Erythroblast (primary cell): ENCODE measurements at places on chromosomes 12 and 14.
A peak's percentile ranks its signal among the peaks of the same experiment; 100 is the strongest.

GRCh38 chr12:53670971-53671370 is 4.9 kb downstream of the ATP5MC2 start:
- no peak for DNase-seq

DNA sequence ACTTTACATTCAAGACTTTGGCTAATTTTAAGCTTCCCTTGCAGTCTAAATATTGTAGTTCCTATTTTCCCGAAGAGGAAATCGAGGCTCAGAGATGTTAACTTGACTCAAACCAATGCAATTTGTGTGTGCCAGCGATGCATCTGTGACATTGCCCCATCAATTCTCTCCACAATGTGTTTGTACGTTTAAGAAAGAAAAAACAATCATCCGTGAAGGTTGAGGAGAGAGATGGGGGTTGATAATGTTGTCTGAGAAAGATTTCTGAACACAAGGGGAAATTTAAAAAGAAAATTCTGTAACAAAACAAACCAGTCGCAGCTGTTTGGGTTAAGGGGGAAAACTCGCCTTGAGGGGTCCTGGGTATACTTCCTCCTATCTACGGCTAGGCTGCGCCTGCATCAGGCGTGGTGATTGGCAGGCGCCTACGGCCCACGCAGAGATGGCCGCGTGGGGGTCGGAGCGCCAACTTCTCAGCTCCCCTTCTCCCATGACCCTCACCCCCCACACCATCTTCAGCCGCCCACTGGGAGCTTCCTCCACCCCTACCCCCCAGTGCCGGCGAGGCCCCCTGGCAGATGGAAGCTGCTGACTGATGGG is 12.3 kb downstream of the SIX1 start:
- DNase-seq = no peak

GRCh38 chr14:45150386-45150890 is 14.7 kb downstream of the FANCM start:
- no peak for DNase-seq

GRCh38 chr12:68499616-68500015 is 111.1 kb upstream of the RAP1B start:
- no peak for DNase-seq

DNA sequence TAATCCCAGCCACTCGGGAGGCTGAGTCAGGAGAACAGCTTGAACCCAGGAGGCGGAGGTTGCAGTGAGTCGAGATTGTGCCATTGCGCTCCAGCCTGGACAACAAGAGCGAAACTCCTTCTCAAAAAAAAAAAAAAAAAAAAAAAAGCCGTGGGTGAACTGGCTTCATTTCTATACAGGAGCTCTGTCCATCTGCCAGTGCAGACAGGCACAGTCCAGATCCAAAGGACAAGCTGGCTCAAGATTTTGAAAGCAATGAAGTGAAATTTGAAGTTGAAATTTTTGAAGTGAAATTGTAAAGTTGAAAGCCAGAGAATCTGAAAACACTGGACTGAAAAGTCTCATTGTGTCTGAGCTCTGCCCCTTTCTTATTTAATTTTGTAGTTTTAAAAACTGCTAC is 134.7 kb downstream of the CALM1 start:
- DNase-seq = no peak

DNA sequence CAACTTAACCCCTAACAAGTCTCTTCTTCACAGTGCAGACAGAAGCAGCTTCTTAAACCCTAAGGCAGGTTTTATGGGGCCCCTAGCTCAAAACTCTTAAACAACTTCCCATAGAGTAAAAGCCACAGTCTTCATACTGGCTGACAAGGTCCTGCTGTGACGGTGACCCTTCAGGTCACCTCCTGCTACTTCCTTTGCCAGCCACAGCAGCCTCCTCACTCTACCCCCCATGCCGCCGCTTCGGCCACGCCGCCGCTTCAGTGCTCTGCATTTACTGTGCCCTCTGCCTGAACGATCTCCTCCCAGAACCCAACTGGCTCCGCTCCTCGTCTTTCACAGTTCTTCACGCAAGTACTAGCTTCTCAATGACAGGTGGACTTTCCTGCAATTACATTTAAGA is 45.5 kb downstream of the ACADS start:
- DNase-seq = no peak

DNA sequence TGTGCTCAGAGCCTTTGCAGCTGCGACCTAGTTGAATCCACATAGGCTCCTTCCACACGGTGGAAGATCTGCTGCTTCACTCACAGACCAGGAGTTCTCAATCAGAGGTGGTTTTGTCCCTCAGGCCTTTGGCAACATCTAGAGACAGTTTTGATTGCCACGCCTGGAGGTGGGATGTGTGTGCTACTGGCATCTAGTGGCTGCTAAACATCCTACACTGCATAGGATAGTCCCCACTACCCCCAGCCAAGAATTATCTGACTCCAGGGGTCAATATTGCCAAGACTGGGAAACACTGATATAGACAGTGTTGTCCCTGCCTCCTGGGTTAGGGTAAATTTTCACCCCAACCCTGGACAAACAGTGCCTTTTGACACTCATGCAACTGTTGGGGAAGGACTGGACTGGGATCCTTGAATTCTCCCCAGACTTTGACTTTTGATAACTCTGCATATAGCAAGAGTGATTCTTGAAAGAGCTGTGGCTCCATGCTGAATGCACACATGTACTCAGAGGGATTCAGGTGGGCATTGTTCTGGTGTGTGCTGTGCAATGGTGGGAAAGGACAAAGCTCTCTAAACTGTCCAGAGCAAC is 39.8 kb downstream of the BAZ2A start:
- peak; percentile 14 for DNase-seq

DNA sequence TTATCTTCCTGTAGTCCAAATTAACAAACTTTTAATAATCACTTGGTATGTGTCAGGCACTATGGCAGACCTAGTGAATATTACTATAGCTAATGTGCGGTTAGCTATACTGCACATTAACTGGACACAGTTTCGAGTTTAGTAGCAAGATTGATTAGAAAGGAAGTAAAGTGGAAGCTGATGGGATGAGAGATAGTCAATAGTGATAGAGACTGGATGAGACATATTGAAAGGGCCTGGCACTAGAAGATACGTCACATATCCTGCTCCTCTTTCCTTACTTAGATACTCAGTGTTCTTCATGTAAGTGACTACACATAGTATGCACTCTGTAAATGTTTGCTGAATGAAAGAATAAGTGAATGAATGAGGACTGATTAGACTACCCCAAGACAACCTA is 5.5 kb downstream of the TBK1 start:
- DNase-seq = peak; percentile 47
